ENCODE measurements at places on chromosomes 1 and 21.

- no peak for DNase-seq
Observed at GRCh38 chr1:35714921-35715567, 3.6 kb downstream of the C1orf216 start.

GRCh38 chr1:17538428-17539117 is 925 bp upstream of the ARHGEF10L start:
- no peak for DNase-seq

DNA sequence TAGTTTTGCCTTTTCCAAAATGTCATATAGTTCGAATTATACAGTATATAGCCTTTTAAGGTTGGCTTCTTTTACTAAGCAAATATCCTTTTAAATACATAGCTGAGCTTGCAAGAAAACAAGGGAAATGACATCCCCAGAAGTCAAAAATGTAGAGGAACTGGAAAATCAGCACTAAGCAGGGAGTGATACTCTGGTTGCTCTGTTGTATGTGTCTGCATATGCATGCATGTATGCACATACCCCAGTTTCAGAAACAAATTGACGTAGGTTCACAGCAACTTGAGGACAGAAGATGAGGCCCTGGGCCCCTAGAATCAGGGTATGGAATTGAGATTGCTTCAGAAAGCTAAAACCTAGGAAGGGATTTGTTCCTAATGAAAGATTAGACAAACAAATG is 75.1 kb upstream of the GNG4 start:
- DNase-seq, result no peak

GRCh38 chr21:44295163-44295573 is 4.7 kb upstream of the PFKL start:
- DNase-seq, result no peak

GRCh38 chr1:81832573-81832972 is 31.8 kb downstream of the ADGRL2 start:
- DNase-seq, result no peak

- no peak for DNase-seq
Observed at GRCh38 chr1:39173119-39173994, 31.1 kb upstream of the MACF1 start.

DNA sequence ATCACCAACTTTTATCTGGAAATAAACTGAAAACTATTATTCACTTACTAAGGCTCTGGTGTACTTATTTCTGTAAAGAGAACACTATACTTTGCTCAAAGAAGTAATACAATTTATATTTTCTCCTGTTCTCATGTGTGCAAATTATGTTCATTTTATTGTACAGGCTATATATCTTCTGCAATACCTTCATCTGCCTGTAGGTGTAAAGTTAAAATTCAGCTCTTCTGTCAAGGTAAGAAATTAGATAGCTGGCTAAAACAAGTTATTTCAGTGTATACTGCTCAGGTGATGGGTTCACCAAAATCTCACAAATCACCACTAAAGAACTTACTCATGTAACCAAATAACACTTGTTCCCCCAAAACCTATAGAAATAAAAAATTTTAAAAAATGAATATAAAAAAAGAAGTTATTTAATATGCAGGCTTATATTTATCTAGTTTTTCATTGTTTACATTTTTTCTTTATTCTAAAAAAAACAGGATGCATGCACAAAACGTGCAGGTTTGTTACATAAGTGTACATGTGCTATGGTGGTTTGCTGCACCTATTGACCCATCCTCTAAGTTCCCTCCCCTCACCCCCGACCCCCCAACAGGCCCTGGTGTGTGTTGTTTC is 81.5 kb downstream of the PTGER3 start:
- no peak for DNase-seq

All from activated T-cell treated with anti-CD3 and anti-CD28 coated beads for 4 hours (primary cell).